GOT3 (cell line): ENCODE measurements at places on chromosomes 2 and 18.

DNA sequence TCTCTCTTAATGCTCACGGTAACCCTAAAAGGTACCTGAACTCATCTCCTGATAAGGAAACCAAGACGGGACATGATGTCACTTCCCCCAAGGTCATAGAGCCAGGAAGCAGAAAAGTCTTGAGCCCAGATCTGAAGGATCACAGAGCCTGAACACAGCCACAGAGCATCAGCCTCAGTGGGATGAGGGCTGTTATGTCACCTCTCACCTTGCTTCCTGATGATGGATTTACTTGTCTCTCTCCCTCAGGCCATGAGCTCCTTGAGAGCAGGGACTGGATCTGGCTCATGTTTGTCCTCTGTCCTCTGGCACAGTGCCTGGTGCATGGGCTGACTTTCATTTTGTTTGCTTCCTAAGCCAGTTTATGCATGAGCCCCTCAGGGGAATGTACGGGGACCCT, 54.2 kb downstream of the SERTAD2 start:
- no peak for DNase-seq

- no peak for DNase-seq
Measured at GRCh38 chr2:196985511-196986183, 59.1 kb upstream of the PGAP1 start.

DNA sequence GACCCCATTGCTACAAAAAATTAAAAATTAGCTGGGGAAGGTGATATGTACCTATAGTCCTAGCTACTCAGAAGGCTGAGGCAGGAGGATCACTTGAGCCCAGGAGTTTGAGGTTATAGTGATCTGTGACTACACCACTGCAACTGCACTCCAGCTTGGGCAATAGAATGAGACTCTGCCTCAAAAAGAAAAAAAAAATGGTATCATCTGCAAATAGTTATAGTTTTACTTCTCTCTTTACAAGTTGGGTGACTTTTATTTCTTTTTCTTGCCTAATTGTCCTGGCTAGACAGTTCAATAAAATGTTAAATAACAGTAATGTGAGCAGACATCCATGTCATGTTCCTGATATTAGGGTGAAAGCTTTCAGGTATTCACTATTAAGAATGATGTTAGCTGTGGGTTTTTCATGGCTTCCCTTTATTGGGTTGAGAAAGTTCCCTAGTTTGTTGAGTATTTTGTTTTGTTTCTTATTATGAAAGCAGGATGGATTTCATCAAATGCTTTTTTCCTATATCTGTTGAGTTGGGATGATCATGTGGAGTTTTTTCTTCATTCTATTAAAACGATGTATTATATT, 24.9 kb upstream of the ACOXL start:
- DNase-seq: no peak

DNA sequence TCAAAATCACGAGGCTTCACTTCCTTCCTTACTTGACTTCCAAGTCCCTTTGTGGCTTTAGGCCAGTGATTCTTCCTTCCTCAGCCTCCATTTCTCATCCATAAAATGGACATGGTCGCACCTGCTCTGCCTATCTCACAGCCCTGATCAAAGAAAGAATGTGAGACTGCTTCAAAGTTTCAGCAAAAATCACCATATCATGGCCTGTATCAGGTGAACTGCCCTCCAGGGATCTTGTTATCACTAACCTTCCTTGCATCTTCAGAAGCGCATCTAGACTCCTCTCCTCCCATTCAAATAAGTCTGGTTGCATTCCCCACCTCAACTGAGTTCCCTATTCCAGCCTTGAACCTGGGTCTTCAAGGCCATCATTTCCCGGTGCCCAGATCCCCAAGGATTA, 96.5 kb downstream of the TTC32 start:
- no peak for DNase-seq

DNA sequence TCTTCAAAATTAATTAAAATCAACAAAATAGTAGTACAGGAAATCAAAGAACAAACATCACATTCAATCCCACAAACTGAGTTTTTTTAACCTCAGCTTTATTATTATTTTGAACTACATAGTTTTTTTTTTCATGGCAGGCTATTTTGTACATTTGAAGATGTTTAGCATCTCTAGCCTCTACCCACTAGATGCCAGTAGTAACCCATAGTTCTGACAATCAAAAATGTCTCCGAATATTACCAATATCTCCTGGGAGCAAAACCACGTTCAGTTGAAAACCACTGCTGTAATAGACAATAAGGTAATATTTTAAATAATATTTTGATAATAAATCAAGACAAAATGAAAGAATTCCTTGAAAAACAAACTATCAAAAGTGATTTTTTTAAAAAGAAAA, 702.6 kb upstream of the LRRTM1 start:
- DNase-seq: no peak

DNA sequence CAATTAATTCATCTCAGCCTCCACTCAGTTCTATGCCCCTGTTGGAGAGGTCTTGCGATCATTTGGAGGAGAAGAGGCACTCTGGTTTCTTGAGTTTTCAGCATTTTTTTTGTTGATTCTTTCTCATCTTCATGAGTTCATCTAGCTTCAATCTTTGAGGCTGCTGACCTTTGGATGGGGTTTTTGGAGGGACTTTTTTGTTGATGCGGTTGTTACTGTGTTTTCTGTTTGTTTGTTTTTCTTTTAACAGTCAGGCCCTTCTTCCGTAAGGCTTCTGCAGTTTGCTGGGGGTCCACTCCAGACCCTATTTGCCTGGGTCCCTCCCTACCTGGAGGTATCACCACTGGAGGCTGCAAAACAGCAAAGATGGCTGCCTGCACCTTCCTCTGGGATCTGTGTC, 149.9 kb upstream of the RBBP8 start:
- no peak for DNase-seq

GRCh38 chr2:127226520-127227263, 6.6 kb upstream of the CYP27C1 start:
- peak; percentile 31 for DNase-seq

DNA sequence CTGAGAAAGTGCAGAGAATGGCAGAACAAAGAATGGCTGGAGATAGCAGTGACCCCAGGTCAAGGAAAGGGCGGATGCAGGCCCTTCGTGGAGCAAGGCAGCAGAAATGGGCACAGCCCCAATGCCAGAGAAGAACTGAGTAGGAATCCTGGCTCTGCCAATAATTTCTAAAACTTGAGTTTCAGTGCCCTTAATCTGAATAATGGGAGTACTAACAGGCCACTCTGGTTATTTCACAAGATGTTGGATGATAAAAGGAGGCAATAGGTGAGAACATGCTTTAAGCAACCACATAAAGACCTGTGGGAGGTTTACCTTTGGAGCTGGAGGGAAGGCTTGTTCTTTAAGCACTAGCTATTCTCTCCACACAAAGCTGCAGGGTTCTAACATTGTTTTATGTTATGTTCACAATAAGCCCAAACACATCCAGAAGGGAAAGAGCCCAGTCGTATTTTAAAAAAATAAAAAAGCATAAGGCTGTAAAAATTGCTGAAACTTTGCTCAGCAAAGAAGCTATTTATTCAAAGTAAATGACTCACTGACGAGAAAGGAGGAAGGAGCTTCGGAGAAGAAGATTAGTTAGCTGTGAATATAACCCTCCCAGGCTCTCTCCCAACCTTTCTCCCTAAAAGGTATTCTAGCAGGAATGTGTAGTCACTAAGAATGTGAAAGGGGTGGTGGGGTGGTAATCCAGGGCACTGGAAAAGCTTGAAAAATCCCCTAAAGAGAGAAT, 470.2 kb downstream of the TXNL1 start:
- no peak for DNase-seq

GRCh38 chr2:220491670-220492069, 864.2 kb downstream of the SLC4A3 start:
- DNase-seq: no peak

DNA sequence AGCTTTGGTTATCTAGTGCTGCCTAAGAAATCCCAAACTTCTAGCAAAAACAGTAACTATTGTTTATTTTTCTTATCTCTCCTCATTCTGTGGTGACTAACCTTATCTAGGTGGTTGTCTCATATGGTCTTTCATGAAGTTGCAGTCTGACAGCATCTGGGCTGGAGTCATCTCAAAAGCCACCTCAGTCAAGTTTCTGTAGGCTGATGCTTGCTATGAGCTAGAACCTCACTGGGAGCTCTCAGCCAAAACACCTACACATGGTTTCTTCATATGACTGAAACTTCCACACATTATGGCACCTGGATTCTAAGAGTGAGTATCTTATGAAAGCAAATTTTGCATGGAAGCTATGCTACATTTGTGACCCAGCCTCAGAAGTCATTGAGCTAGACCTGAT, 596.4 kb upstream of the VRK2 start:
- no peak for DNase-seq

DNA sequence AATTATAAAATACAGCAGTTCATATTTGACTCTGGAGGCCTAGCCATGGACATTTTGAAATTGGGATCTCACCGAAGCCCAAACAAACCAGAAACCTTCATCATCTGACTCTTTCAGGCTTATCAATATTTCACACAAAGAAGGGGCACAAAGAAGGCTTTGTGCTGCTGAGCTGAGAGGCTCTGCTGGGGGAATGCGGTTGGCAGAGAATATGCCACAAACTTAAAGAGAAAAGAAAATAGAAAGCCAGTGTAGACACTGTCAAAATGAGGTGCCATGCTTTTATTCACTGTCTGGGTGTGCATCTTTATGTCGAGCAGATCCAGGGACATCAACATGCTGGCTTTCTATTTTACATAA, 162.6 kb downstream of the QPCT start:
- no peak for DNase-seq

DNA sequence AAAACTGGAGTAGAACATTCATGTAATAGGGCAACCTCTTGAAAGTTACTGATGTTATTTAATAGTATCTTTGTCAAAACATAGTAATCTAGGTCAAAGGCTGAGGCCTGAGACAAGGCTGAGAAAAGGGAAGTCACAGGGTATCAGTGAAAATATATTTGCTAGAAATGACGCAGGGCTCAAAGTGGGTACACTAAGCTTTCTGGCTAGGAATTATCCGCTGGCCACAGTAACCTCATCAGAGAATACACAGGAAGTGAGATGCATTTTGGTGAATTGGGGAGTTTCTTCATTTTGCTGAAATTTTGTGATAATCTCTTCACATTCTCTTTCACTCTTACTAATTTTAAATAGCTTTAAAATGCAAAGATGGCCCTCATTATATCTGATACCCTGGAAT, 206.8 kb downstream of the OTX1 start:
- DNase-seq: no peak

DNA sequence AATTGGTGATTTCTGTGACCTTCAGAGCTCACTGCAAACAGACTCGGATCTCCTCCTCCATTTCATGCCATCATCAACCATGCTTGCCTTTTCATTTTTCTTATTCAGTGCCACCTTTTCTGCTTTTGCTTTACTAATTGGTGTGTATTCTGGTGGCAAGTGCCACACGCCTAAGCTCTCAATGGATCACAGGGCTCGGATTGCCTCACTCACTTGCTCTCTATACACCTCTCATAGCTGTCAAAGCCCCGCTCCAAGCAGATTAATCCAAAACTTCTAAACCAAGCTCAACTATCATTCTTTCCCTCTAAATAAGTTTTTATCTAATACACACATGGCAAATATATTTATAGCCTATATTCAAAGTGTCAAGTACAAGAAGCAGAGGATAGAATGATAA, 86.4 kb downstream of the PLEKHM3 start:
- no peak for DNase-seq

GRCh38 chr2:196247976-196248280, 76.5 kb upstream of the STK17B start:
- no peak for DNase-seq

GRCh38 chr2:85368921-85369320, 14.4 kb downstream of the ELMOD3 start:
- no peak for DNase-seq

- no peak for DNase-seq
Measured at GRCh38 chr18:45828917-45829811, 3.7 kb downstream of the SIGLEC15 start.

- DNase-seq: no peak
Measured at GRCh38 chr18:75854174-75854573, 426.7 kb upstream of the SMIM21 start.

DNA sequence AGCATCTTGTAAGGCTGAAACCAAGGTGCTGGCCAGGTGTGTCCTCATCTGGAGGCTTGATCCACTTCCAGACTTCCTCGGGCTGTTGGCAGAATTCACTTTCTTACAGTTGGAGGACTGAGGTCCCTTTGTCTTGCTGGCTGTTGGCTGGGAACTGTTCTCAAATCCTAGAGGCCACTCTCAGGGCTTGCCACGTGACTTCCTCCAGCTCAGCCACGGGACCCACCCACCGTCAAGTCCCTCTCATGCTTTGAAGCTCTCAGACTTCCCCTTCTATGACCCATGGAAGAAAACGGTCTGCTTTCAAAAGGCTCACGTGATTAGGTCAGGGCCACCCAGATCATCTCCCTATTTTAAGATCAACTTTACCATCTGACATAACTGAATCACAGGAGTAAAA, 77.1 kb downstream of the SMAD4 start:
- no peak for DNase-seq

DNA sequence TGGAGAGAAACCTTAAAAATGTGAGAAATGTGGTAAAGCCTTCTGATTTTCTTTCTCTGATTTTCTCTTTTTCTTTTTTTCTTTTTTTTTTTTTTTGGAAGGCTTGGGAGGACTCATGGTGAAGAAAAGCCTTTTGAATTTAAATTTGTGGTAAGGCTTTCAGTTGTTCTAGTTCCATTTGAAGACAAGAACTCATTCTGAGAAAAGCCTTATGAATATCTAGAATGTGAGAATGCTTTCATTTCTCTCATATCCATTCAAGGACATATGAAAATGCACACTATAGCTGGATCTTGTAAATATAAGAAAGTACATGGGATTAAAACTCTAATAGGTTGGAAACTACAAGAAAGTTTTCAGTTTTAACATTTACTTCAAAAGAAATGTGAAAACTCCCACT, 1045.2 kb upstream of the NRXN1 start:
- no peak for DNase-seq

DNA sequence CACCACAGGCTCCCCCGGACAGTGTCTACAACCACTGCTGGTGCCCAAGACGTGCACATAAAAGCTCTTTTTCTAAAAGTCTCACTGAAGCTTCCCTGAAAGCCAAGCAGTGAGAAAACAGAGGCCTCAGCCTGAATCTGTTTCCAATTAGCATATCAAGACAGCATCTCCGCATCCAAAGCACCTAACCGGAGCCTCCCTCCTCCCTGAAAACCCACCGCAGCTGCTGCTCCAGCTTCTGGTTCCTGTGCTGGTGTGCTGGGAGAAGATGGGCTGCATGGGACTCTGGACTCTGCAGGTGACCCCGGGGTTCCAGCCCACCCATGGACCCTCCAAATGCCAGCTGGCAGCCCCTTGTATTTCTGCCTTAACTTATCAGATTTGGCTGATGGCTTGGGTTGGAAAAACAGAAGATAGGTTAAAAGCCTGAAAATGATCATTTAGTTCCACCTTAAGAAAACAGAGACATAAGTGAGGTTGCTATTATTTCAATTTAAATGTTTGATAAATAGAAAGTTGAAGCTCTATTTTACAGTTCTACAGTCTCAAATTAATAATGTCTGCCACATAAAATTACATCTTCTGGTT, 103.3 kb downstream of the TMEM18 start:
- DNase-seq: no peak
